ENCODE measurements at places on chromosomes 7 and 10. TPM values are rescaled to one million over a fixed set of nuclear protein-coding genes. Genes with fewer than 3 reads are reported as not detected.

Gene SDK1
- polyA plus RNA-seq = 1.2 TPM

GRCh38 chr10:96584035-96584434 lies 2.8 kb downstream of the TM9SF3 start:
- H3K27me3 ChIP-seq = no peaks in the 10 kb centered on the region
- DNase-seq = no peak
- peaks cover 7% of the 10 kb centered on the region for H3K4me1 ChIP-seq
- no peak overlapping the region for H3K27ac ChIP-seq

DNA sequence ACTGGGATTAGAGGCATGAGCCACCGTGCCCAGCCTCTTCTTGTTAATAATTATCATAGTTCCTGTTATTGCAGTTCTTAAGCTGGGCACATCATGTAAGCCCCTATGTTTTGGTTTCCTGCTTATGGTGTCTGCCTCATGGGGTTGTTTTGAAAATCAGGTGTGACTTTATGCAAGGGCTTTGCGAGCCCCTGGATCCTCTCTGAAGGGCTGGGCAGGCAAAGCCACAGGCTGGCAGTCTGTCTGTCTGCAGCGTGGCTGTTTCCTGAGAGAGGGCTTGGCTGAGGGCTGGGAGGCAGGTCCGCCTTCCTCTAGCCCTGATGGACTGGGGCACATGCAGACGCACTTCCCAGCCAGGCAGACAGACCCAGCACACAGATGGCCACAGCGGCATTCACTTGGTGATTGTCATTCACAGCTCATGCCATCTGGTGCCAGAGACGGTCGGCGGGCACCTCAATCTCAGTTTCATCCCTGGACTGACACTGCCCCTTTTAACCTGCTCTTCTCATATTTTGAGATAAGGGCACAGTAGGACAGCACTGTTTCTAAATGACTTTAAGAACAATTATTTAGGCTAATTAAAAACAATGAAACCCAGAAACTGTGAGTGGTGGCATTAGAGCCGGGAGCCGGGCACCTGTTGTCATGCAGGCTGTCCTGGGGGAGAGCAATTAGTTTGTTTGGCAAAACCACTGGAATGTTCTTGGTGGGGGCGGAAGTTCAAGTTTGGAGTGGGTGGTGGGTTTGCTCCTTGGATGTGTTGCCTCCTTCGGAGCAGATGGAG lies 35.5 kb downstream of the RBM20 start:
- H3K36me3 ChIP-seq = no peaks in the 10 kb centered on the region
- no peaks in the 10 kb centered on the region for H3K27me3 ChIP-seq
- no peak for DNase-seq
- no peaks in the 10 kb centered on the region for H3K4me1 ChIP-seq
- no peak overlapping the region for H3K27ac ChIP-seq
- H3K4me3 ChIP-seq = no peak overlapping the region

Gene SLC29A4
- polyA plus RNA-seq = 2.9 TPM

Gene SPDYE9
- not detected for polyA plus RNA-seq

Gene CSTF2T
- polyA plus RNA-seq = 14.3 TPM

DNA sequence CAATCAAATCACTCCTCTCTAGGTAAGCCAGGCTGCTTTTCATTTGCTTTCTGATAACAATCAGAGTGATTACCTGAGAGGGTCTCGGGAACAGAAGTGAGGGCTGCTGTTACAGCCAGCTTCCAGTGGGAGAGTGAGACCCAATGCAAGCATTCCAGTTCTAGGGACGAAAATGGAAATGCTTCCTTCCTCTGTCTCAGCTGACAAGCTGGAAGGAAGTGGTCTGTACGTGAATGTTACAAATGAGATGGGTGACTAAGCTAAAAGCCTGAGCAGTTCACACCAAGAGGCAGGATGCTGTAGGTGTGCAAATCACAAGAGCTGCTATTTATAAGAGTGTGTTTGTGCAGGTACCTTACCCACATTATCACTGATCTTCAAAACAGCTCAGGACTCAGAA lies 772.4 kb downstream of the GRID1 start:
- no peak overlapping the region for H3K27ac ChIP-seq
- no peak for DNase-seq
- H3K27me3 ChIP-seq = no peaks in the 10 kb centered on the region
- no peaks in the 10 kb centered on the region for H3K36me3 ChIP-seq

DNA sequence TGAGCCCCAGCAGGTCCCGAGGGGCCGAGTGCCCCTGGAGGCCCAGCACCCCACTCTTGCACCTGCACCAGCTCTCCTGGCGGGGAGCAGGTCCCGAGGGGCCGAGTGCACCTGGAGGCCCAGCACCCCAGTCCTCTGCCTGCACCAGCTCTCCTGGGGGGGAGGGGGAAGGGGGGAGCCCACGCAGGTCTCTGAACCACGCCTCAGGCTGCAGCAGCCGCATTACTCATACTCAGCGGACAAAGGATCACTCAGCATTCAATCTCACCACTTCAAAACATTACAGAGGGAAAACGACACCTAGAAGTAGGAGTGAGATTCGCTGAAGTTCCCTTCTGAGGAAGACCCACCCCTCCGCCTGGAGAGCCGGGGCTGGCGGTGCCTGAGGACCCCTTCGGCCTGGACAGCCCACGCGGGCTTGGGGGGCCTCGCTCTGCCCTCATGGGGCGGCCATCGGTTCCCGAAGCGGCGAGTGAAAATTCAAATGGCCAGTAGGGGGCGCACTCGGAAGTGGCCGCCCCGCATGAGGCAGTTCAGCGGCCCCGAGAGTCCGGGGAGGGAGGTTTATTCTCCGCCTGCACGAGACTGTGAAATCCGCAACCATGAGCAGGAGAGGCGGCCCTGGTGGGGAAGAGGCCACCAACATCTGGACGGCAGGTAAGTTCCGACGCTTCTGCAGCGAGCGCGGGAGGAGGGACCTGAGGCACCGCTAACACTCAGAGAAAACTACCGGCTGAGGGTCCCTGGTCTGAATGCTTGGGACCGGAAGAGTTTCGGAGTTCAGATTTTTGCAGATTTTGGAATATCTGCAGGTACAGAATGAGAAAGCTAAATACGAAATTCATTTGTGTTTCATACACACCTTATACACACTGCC lies 1.1 kb upstream of the GPER1 start:
- H3K27ac ChIP-seq = no peak overlapping the region
- H3K36me3 ChIP-seq = no peaks in the 10 kb centered on the region
- peaks cover 9% of the 10 kb centered on the region for H3K4me1 ChIP-seq
- H3K4me3 ChIP-seq = peak overlapping the region; percentile 40
- no peaks in the 10 kb centered on the region for H3K27me3 ChIP-seq
- peak; percentile 82 for DNase-seq

- no peak overlapping the region for H3K27ac ChIP-seq
- no peak for DNase-seq
- peaks cover 1% of the 10 kb centered on the region for H3K4me1 ChIP-seq
Measured at GRCh38 chr10:4847561-4848355, 21.8 kb downstream of the AKR1E2 start.

Gene AKR1D1
- not detected for polyA plus RNA-seq

Gene PITX3
- not detected for polyA plus RNA-seq

DNA sequence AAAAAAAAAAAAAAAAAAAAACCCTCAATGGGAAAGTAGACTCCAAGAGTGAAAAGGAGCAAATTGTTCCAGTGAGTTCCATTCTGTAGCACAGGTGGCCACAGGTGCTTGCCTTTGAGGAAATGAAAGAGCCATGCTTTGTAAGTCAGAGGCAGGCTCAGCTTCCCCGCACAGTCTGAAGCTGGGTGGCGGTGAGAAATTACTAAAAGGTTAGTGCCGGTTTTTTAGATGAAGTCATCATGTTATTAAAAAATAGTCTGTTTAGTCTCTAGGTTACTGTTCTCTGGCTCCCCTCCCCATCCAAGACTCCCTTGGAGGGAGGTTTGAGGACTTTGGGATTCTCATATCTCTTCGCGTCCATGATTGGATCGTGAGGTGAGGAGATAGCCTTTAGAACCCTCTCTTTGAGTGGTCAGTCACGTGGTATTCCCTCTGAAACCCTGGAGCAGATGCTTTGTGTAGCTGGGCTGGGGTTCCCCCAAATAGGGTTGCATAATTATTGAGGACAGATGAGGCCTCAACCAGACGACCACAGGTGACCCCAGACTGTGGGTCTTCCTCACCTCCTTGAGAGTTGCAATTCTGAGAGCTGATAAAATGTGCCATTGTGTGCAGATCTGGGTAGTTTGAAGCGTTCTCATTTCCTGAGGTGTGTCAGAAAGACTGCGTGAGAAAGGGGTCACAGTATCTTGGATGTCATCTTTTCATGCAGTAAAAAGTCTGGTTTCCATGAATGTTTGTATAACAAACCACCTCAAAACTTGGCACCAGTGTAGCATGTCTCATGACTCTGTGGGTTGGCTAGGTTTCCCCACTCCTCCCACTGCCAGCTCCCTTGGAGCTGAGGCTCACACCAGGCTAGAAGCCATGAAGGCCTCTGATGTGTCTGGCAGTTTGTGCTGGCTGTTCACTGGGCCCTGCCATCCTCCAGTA lies 27.1 kb downstream of the OGDH start:
- no peak overlapping the region for H3K27ac ChIP-seq
- H3K36me3 ChIP-seq = no peaks in the 10 kb centered on the region
- no peaks in the 10 kb centered on the region for H3K27me3 ChIP-seq
- no peak overlapping the region for H3K4me3 ChIP-seq
- H3K4me1 ChIP-seq = peaks cover 10% of the 10 kb centered on the region

DNA sequence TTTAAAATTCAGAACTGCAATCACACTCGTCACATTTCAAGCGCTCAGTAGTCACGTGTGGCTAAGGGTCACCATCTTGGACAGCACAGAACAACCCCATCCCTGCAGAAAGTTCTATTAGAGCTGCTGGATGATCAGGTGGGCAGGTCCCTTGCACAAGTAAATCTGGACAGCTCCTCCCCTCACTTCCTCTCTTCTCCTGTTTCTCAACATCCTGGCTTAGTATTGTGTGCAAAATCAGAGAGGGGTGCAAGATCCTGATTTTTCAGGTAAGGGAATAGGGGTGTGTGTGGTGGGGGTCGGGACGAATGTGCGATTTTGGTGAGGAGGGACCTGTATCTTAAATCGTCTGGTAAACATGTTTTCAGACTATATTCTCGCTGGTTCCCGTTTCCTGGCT lies at the start of gene GIMAP4:
Gene GIMAP4, plus strand, starts transcription at position 222 of the 400 bp plus-strand sequence. CDS start 2,512 bp downstream, outside the sequence.
- H3K4me3 ChIP-seq = peak within 1 kb of the TSS; percentile 17
- no peak within 1 kb of the TSS for H3K27ac ChIP-seq
- no peaks in the 10 kb centered on the region for H3K36me3 ChIP-seq
- H3K4me1 ChIP-seq = no peaks in the 10 kb centered on the region
- no peaks in the 10 kb centered on the region for H3K27me3 ChIP-seq

- H3K36me3 ChIP-seq = no peaks in the 10 kb centered on the region
- no peak overlapping the region for H3K27ac ChIP-seq
- H3K27me3 ChIP-seq = no peaks in the 10 kb centered on the region
Measured at GRCh38 chr7:778271-778967, 51.3 kb upstream of the PRKAR1B start.

Gene GRM8
- polyA plus RNA-seq = 0.58 TPM

DNA sequence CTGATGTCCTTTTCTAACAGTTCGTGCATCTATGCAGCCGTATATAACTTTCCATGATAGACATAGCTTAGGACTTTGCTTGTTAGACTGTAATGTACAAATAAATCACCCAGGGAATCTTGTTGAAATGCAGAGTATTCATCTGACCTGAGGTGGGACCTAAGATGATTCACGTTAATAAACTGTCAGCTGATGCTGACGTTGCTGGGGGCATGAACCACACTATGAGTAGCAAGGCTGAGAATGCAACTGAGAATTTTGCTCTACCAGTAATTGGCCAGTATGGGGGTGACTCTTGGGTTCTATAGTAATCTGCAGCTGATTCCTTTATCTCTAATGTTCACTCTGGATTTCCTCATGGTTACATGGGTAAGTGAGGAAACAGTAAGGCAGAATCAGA lies 130.1 kb upstream of the MALRD1 start:
- no peak overlapping the region for H3K4me3 ChIP-seq
- H3K4me1 ChIP-seq = no peaks in the 10 kb centered on the region
- H3K36me3 ChIP-seq = no peaks in the 10 kb centered on the region

DNA sequence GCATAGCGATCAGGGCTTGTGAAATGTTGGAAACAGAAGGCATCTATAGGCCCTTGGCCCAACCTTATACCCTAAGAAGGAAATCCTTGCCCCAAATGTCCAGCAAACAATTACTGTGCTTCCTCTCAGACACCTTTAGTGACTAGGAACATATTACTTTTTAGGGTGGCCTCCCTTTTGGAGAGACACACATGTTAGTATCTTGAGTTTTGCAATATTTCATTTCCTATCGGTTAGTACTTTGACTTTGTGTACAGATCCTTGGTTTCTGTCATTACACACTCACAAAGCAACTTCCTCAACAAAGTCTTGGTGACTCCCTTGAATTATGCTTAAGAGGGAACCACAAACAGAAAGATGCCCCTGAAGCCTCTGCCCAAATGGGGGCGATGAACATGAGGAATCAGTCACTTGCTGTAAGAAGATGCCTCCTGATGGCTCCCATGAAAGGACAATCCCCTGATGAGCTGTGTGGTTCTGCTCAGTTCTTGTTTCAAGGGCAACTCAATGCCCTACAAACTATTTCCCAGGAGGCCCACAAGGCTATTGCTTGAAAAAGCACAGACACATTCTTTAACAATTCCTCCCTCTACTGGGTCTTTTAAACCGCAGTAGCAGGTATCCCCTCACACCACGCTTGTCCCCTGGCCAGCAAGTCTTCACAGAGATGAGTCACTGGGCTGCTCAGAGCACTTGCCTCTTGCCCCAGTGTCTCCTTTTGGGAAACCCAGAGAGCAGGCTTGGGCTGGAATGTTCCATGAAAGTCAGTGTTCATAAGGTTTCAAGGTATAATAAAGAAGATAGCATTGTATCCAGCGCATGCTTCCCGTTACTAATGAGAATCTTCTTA lies 196.2 kb downstream of the FANK1 start:
- H3K4me1 ChIP-seq = peaks cover 6% of the 10 kb centered on the region
- H3K27me3 ChIP-seq = no peaks in the 10 kb centered on the region
- DNase-seq = no peak
- H3K4me3 ChIP-seq = no peak overlapping the region

Gene NPSR1
- not detected for polyA plus RNA-seq

GRCh38 chr7:41051062-41051461 lies 651.8 kb downstream of the INHBA start:
- DNase-seq = no peak
- H3K27me3 ChIP-seq = no peaks in the 10 kb centered on the region
- H3K4me3 ChIP-seq = no peak overlapping the region

Gene MEPCE
- 30.0 TPM for polyA plus RNA-seq

DNA sequence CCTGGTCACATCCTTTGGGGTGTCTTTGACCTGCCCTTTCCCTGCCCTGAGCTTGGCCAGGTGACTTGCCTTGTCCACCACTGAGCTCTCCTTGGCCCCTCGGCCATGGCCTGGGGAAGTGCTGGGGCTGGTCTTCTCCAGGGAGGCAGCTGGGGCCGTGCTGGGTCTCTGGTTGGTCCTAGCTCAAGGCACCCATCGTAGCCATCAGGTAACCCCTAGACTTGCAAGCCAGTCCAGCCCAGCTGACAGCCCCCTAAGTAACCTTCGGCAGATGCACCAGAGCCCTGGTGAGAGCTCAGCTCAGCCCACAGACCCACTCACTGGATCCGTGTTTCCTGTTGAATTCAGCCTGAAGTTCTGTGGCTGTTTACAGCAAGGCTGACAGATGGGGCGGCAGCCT lies 176.2 kb upstream of the SHH start:
- no peak overlapping the region for H3K4me3 ChIP-seq
- no peaks in the 10 kb centered on the region for H3K36me3 ChIP-seq
- H3K27me3 ChIP-seq = no peaks in the 10 kb centered on the region
- no peak overlapping the region for H3K27ac ChIP-seq
- H3K4me1 ChIP-seq = no peaks in the 10 kb centered on the region

Measured in ovary (tissue), 10 donors.